ENCODE measurements at places on chromosomes 5 and 9.

DNA sequence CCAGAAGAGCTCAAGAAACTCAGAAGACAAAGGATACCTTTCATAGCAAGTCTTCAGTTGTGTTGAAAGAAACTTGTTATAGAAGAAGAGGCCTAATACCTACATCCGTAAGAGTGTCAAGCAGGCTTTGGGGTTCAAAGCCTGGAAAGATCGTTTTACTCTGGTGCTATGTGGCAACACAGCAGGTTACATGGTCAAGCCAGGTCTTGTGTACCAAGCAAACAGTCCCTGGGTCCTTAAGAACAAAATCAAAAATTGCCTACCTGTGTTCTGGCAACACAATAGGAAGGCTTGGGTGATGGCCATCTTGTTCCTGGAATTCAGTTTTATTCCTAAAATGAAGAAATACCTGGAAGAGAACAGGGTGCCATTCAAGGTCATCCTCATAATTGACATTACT, 32.0 kb upstream of the LRRC19 start:
- no peak for DNase-seq

DNA sequence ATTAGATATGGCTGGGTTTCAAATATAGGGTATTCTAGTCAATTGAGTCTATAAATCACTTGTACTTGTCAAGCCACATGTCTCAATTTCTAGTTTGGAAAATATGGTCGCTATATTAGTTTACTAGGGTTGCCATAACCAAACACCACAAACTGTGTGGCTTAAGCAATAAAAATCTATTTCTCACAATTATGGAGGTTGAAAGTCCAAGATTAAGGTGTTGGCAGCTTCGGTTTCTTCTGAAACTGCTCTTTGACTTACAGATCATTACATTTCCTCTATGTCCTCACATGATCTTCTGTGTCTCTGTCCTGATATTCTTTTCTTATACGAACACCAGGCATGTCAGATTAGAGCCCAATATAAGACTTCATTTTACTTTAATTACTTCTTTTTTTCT, 55.8 kb upstream of the BASP1 start:
- DNase-seq = no peak

DNA sequence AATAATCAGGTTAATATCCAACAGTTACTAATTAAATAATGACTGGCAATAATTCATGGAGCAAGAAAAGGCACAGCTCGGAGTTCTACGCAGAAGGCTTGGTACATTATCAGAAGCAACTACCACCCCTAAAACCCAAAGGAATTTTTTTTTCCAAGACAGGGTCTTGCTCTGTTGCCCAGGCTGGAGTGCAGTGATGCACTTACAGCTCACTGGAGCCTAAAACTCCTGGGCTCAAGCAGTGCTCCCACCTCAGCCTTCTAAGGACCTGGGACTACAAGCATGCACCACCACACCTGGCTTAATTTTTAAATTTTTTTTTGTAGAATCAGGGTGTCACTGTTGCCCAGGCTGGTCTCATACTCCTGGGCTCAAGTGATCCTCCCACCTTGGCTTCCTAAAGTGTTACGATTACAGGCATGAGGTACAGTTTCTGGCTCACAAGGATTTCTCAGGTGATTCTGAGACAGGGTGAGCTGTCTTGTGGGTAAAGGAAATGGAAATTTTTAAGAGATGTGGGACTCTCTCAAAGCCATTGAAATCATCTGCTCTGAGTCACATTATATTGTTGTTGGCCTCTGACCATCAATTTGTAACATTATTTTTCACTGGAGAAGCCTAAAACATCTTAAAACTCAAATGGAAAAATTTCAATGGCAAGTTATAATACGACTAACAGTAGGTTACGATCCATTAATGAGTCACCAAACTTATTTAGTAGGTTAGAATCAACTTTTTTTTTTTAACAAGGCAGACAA, 19.7 kb upstream of the HSDL2 start:
- no peak for DNase-seq

DNA sequence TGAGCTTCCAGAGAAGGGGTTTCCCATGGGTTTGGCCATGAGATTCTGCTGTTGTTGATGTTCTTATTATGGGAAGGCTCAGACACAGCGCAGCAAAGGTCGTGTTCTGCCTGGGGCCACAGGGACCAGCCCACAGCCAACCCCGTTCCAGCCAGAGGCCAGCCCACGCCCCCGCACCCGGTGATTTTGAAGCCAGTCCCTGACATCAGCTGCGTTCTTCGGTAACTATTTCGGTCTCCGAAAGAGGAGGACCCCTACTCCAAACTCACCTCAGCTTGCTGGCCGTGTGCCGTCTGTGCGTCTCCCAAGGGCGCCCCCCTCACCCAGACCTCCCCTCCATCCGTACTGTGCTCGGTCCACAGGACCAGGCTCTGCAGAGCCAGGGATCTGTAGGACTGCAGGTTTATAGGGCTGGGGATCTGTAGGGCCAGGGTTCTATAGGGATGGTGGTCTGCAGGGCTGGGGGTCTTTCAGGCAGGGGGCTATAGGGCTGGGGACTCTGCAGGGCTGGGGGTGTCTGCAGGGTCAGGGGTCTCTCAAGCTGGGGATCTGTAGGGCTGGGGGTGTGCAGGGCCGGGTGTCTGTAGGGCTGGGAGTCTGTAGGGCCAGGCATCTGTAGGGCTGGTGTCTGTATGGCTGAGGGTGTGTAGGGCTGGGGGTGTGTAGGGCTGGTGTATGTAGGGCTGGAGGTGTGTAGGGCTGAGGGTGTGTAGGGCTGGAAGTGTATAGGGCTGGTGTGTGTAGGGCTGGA, 11.8 kb downstream of the COL5A1 start:
- no peak for DNase-seq

GRCh38 chr9:129077236-129077635, 3.7 kb upstream of the DOLPP1 start:
- DNase-seq = no peak

DNA sequence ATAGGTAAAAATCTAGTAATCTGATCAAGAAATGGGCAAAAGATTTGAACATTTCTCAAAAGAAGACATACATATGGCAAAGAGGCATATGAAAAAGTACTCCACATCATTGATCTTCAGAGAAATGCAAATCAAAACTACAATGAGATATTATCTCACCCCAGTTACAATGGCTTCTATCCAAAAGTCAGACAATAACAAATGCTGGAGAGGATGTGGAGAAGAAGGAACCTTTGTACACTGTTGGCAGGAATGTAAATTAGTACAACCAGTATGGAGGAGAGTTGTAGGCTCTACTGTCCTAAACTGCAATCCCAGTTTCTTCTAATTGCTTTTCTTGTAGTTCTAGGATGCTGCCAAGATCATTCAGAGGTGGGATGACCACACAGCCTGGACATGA, 193.5 kb upstream of the RFX3 start:
- DNase-seq = no peak

- DNase-seq = no peak
These were observed 179.5 kb downstream of the MAPKAP1 start for GRCh38 chr9:125527471-125528002.

DNA sequence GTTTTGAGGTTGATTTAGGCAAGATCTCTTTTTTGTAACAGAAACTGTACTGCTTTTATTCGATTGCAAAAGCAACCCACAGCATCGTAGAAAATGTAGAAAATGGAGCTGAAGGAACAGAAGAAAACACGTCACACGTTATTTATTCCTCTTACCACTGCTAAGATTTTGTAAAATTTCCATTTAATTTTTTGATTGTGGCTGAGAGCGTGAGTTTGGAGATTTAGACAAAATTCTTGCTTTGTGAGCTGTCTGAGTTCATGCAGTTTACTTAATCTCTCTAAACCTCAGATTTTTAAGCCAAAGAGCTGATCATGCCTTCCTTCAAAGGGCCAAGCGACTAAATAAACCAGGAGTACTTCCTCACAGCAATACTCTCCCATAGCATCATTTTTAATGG, 24.8 kb downstream of the DPYSL3 start:
- no peak for DNase-seq

DNA sequence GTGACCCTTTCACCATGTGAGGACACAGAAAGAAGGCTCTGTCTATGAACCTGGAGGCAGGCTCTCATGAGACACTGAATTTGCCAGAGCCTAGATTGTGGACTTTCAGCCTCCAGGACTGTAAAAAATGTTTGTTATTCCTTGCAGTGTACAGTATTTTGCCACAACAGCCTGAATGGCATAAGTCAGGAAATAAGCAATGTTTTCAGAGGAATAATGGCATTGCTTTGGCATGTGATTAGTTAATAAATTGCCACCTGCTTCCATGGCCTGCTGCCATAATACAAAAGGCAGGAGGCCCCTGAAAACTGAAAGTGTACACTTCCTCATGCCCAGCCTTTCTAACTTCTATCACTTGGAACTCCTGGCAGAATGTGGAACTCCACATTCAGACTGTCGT, 408.1 kb downstream of the GADD45G start:
- no peak for DNase-seq

GRCh38 chr9:122088880-122089706, 4.0 kb downstream of the TTLL11 start:
- DNase-seq = no peak

DNA sequence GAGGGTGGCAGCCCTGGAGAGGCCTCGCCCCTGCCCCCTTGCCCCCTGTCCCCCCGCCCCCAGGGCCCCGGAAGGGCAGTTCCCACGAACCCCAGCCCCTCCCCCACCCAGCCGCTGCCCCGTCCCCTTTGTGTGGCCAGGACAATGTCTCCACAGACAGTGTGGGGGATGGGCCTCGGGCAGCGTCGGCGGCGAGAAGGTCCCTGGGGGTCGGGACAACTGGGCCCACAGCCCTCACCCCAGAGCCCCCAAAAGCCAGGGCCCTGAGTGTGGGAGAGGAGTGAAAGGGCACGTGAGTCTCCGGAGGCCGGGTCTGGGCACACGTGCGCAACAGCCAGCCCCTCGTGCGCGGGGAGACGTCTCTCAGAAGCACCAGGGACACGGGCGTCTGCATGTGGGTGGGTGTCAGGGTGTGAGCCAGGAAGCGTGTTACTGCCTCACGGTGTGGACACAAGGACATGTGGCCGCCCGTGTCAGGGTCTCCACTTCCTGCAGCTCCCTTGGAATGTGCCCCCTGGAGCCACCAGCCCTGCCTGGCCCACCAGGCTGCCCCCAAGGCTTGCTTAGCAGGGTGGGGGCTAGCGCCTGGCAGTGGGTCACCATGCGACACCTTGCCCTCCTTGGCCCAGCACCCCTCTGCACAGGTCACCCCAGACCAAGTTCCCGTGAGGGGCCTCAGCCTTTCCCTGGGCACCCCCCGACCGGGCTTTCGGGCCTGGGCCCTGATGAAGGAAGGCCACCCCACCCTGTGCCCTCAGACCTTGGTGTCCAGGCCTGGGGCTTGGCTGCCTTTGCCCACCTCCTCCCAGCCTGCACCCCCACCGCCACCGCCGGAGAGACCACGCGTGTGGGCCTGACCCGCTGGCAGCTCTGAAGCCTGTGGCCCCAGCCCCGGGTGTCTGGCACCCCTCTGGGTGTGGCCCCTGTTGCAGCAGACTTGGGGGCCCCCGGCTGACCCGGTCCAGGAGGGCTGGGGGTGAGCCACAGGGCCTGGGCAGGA, 12.8 kb upstream of the NRARP start:
- DNase-seq = no peak

GRCh38 chr9:132669698-132670456, at the start of gene DDX31:
Gene DDX31 (minus strand): TSS chr9:132669983. CDS start chr9:132669934, 49 bp downstream.
- peak; percentile 72 for DNase-seq

DNA sequence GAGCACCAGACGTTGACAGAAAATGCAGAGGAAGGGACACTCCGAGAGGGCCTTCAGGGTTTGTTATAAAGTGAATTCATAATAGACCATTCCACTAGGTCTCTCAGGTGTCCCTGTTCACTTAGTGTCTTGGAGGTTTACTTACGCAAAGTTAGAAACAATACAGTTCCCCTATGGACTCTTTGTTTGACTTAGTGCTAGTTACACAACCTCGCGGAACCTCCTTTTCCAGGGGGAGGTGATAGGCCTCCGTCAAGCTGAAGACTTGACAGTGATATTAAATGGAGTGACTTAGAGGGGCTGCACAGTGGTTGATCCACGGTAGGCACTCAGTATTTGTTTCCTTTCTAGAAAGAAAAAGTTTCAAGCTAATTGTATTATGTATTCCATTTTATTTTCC, 1.3 kb downstream of the CCT5 start:
- no peak for DNase-seq

DNA sequence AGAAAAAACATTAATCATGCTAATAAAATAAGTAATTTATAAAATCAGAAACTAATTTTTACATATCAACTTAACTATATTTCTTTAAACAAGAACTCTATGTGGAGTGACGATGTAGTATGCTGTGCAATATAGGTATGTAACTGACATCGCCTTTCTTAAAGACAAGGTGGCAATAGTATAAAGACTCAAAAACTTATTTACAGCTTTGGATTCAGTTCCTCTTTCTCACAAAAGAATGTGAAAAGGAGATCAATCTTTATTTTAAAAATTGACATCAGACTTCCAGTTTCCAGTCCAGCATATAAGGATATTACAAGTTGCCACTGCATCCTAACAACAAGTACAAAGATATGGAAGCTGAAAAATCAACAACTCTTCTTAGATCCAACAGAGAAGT, 260.3 kb downstream of the TRIM36 start:
- no peak for DNase-seq

GRCh38 chr9:15390201-15390600, 32.5 kb upstream of the SNAPC3 start:
- no peak for DNase-seq

- no peak for DNase-seq
These were observed 473.1 kb downstream of the DIRAS2 start for GRCh38 chr9:90169490-90169889.

- no peak for DNase-seq
These were observed 28.2 kb upstream of the CPLX2 start for GRCh38 chr5:175842951-175843793.

- no peak for DNase-seq
These were observed 9.1 kb downstream of the PTCH1 start for GRCh38 chr9:95507464-95508241.

DNA sequence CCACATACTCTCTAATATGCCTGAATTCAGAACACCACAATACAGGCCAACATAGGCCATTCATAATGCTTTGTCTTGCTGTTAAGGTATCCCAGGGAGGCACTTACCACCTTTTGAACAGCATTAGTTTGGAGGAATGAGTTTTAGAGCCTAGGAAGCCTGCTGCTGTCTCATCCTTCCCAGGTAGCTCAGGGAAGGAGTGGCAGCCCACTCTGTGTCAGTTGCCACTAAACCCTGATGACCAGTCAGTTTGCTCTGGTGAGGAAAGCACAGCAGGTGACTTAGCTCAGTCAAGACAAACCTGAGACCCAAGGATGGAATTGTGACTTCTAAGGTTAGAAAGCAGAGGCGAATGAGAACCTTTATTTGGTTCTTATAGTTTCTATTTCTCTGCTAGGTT, 337.4 kb upstream of the ATP10B start:
- DNase-seq = no peak

- DNase-seq = no peak
These were observed 112.8 kb downstream of the CMYA5 start for GRCh38 chr5:79802406-79802805.

All from NCI-H1092 (cell line).